ENCODE measurements at places on chromosomes 5 and 9. TPM values are rescaled to one million over a fixed set of nuclear protein-coding genes. Genes with fewer than 3 reads are reported as not detected.

The TXNDC8 gene
- not detected for total RNA-seq

The COMMD10 gene
- 24.1 TPM for total RNA-seq

The PCDHA12 gene
- 0.38 TPM for total RNA-seq

DNA sequence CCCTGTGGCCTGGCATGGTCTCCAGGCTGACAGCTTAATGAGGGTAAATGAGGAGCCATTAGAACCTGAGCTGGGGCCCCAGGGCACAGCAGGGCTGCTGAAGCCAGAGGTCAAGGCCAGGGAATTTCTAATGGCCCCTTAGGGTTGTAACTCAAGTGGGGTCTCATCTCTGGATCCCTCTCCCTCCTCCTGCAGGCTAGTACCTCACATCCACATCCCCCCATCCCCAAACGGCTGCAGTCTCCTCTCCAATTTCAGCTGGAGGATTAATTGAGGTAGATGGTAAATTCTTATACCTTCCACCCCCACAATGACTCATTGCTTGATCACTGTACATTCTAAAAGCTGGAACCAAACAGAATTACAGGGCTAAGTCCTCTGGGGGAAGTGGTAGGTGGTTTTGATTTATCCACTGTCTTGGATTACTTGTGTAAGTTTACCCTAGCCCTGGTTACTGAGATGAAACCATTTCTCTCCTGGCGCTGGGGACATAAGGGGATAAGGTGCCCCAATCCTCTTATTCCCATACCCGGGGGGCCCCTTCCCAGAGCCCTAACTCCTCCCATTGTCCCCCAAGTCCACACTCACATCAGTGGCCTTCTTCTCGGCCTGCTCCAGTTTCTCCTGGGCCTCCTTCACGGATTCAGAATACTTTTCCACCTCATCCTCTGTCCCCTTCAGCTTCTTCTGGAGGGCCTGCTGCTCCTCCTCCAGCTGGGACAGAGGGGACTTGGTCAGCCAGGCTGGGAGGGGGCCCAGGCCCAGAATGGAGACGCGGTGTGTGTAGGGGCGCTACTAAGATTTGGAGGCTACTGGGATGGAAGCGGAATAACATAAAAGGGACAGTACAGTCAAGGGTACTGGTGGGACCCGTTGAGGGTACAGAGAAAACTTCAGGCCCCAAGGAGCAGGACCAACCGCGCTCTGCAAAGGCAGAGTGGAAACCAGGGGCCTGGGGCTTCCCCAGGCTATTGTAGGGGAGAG, 875 bp downstream of the TPM2 start:
- no peak for DNase-seq

DNA sequence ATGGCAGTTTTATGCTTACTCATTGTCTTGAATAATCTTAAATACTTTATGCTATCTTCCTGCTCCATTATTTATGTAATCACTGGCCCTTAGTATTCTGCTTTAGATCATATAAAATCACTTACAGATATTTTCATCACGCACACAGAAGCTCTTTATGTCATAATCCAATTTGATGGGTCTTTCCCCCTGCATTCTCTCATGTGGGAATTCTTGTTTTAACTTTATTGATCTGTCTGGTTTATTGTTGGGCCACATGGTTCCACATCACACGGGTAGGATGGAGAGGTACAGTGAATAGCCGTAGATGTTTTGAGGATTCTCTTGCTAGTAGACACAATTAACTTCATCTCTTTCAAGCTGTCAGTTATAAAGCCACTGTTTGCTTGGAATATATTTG, 27.0 kb downstream of the PLPPR1 start:
- DNase-seq, result no peak

- DNase-seq, result peak; percentile 53
These were observed 215.5 kb downstream of the PDZD2 start for GRCh38 chr5:31854181-31855133.

- DNase-seq, result no peak
These were observed 216.7 kb downstream of the MLLT3 start for GRCh38 chr9:20405616-20406015.

All from ovary (tissue), 10 donors.